Hematopoietic multipotent progenitor cell treated with erythropoietin and hydrocortisone succinate and interleukin-3 and kit ligand, for 15 days (in vitro differentiated cells): ENCODE measurements at places on chromosomes 3 and 15.

GRCh38 chr3:133965013-133965570 lies 64.6 kb downstream of the SLCO2A1 start:
- DNase-seq = no peak

- no peak for DNase-seq
These were observed 252.1 kb downstream of the RPLP1 start for GRCh38 chr15:69704700-69705099.

GRCh38 chr3:25831578-25831977 lies 41.7 kb downstream of the OXSM start:
- no peak for DNase-seq

DNA sequence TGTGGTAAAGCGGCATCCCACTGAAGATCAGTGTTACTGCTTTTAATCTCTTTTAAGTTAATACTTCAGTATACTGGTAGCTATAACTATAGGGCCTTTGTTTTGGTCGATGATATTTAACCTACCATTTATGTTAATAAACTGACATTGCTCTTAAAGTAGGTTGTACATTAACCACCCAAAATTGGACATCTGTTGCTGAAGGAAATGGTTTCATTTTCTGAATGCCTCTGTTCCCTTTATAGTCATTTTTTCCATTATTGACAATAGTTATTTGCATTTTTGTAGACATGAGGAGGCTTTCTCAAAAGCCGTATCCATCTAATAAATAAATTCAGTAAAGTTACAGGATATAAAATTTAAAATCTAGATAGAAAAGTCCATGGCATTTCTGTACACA lies 252.4 kb upstream of the UBE2E1 start:
- DNase-seq = no peak

DNA sequence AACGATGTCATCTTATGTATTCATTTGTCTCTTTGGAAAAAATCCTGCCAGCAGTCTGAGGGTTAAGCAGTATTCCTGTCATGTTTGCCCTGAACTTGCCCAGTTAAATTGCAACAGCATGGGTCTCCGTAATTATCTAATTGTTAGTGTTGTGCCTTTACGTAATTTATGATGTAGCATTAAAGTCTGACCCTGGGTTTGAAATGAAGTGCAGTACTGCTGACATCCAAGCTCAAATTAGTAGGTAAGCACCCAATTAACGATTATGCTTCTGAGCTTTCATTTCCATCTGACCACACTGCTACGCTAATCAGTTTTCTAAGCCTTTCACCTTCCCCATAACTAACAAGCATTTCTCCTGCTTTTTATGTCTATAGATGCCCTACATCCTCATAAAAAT lies 241.8 kb downstream of the ARRDC4 start:
- no peak for DNase-seq

DNA sequence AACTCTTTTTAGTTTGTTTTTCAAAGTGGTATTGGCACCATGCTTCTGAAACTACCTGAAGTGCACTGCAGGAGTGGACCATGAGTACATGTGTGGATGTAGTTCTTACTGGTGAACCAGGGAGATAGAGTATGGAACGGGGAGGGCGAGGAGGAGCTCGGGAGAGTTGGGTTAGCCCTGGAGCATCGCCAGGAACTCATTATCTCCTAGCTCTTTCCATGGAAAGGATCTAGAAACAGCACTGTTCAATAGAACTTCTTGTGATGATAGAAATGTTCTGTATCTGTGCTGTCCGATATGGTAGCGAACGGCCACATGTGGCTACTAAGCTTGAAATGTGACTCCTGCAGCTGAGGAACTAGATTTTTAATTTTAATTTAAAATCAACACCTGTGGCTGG lies 47.3 kb downstream of the VGLL4 start:
- DNase-seq = no peak

GRCh38 chr15:32736701-32737061 lies 18.9 kb downstream of the GREM1 start:
- no peak for DNase-seq

DNA sequence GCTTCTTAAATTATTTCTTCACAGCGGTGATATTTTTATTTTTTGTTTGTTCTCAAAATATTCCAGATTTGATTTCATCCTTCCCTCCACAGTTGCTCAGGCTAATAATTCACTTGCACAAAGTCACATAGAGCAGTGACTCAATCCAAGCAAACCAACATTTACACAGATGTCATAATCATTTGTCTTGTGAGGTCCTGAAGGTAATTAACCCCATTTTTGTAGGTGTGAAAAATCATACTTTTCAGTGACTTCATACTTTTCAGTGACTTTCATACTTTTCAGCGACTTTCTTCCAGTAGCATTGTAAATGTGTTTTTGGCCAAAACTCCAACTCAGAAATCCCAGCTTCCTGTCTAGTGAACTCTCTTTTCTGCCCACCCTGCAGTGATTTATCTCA lies 32.1 kb downstream of the CD200 start:
- DNase-seq = no peak
